Cardiac muscle cell (in vitro differentiated cells and primary cell): ENCODE measurements at places on chromosomes 4 and X. TPM values are rescaled to one million over a fixed set of nuclear protein-coding genes. Genes with fewer than 3 reads are reported as not detected.
A peak's percentile ranks its signal among the peaks of the same experiment; 100 is the strongest.

DNA sequence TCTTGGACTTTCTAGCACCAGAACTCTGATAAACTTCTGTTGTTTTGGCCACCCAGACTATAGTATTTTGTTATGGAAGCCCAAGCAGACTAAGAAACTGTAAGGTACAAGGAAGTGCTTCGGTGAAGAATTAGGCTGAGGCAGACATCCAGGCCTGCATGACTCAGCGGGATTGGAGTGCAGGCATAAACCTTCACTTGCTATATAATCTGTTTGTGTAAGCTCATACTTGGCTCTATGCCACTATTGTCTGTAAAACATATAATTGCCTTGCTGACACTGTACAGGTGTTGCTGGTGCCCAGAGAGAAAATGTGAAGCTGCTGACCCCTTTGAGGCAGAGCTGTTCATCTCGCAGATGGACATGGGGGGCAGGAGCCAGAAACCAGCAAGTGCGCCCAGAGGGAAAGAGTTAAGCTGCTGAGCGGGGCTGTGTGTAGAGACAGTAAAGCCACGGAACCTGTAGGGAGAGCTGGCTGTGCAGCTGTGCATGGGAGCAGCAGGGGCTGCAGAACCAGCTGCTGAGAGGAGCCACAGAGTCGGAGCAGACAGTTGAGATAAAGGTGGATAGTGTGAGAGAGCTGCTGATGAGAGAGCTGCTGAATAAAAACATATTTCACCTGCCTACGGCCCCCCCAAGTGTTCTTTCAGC lies 96.2 kb downstream of the RBM46 start:
- peak; percentile 46 for DNase-seq

GRCh38 chr4:125847518-125847917 lies 532.8 kb downstream of the FAT4 start:
- no peak for DNase-seq

GRCh38 chr4:1305261-1305711 lies 15.6 kb downstream of the MAEA start:
- no peak for DNase-seq

DNA sequence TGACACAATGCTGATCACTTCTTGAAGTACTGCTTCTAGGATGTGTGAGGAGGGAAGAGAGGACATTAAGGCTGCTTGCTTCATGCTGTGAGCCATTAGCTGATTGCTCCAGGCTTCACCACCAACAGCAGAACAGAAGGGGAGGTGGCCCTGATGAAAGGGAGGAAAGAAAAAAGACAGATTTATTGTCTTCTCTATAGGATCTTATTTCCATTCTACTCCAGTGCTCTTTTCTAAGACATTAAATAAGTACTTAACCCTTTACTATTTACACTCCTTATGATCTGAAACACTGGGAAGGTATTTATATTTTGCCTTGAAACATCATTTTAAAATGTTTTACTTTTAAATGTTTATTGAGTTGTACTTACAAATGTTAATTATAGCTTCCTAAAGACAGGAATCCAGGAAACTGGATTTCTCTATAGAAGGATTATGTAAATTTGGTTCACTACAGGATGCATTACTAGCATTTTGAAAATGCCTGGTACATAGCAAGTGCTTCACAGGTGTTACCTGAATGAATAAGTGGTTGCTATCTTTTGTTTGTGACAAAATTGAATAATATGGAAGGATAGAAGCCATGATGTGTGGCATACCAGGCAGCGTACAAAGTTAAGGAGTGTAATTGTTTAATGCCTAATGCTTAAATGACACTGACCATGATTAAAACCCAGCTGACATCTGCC lies 680.9 kb upstream of the ATOH1 start:
- no peak for DNase-seq

DNA sequence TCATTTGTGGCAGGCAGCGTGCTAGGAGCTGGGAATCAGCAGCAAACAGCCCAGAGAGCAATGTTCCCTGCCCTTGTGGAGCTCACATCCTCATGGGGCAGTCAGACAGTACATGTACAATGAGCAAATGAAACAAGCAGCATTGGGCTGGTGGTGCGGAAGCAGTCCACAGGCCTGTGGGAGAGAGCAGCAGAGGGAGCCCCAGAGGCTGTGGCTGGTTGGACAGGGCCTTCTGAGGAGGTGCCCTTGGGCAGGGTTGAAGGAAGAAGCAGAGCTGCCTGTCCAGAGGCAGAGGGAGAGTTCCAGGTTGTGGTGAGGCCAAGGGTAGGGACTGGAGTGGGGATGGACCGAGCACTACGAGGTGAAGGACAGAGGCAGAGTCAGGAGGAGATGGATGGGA lies 22.5 kb downstream of the MMGT1 start:
- DNase-seq, result no peak

DNA sequence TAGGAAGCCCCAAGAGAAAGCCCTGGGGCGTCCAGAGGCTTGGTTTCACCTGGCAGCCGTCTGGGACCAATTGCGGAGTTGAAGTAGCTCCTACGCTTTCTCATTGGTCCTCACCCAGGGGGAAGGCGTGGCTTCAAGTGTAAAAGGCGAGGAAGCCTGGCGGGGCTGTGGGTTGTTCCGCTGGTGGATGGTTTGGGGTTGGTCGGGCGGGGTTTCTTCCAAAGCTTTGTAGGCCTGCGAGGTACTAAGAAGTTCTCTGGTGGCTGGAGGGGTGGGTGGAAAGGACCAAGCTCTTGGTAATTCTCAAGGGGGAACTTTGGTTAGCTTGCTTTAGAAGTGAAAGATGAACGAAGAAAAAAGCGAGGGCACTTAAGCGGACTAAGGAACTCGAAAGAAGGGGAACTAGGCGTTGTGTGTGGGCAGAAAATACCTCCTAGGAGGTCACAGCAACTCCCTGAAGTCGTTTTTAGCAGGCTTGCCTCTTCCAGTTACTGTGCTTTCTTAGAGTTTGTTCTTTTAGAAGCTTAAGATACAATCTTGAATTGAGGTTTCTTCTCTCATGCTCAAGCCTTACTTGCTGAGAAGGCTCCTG lies 36.6 kb downstream of the CCNG2 start:
- no peak for DNase-seq

DNA sequence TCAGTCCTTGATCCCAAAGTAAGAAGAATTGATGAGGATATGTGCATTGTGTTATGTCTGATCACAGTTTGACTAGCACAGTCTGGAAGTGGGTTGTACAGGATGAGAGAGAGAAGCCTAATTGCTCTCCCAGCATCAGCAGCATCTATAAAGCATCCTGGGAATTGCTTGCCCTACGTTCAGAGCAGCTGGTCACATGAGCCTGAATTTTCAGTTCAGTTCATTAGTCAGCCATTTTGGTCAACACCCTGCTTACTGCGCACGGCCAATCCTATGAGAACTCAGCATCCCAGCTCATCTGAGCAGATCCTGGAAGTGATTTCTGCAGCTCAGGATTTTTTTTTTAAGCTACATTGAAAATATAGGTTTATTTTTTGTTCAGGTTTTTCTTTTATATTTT lies at the start of gene RUFY3:
Gene RUFY3 (plus strand): TSS at position 218 of the 400 bp plus-strand sequence. CDS start 610 bp downstream, outside the sequence.
- no peak for DNase-seq

DNA sequence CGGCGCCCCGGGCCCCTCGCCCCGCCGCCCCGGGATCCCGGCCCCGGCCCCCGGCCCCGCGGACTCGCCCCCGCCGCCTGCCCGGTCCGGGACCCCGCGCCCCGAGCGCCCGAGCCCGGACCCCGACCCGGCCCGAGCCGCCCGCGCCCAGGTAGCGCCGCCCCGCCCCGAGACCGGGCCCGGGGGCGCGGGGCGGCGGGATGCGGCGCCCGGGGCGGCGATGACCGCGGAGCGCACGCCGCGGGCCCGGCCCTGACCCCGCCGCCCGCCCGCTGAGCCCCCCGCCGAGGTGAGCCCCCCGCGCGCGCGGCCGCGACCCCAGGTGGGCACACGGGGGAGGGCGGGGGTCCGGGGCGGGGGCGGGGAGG lies 224 bp downstream of the FGFRL1 start:
- DNase-seq, result no peak

DNA sequence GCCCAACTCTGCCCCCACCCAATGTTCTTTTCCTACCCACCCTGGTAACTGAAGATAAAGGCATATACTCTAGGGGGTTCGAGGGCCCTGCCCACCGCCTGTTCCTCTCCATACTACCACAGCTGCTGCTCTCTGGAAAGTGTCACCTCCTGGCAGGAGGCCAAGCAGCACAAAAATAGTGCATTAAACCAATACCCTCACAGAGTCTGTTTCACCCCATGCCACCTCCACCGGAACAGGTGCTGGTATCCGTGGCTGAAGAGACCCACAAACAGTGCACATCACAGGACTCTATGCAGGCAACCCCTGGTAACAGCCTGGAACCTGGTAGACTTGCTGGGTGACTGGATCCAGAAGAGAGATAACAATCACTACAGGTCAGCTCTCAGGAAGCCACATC lies 85.1 kb upstream of the CTSO start:
- DNase-seq, result no peak

DNA sequence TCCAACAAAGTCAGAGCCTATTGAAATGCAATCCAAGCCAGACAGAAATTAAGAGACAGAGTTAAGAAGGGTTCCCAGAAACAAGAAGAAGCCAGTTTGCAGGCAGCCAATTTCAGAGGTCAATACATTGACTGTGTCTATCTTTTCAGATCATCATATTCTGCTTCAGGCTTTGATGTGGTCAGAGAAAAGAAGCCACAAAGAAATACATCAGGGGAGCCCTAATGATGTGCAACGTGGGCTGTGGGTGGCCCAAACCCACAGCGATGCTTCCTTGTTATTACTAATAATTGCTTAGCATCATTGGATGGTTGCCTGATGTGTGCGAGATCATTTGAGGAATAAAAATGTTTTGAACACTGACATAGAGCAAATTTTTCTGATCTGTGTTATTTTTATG lies 99.0 kb upstream of the DUSP21 start:
- DNase-seq, result no peak

DNA sequence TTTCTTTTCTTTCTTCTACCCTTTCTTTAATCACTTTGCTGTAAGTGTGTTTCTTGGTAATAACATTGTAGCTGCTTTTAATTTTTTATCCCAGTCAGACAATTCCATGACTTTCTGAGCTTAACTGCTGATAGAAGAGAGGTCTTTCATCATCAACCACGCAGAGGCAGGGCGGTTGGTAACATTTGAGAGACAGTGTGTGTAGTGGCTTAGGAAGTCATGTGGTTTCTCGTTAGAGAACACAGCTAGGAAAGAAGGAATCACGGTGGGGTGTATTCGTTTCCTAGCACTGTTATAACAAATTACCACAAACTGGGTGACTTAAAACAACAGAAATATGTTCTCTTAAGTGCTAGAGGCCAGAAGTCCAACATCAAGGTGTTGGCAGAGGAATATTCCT lies 11.5 kb downstream of the PRPS2 start:
- no peak for DNase-seq

DNA sequence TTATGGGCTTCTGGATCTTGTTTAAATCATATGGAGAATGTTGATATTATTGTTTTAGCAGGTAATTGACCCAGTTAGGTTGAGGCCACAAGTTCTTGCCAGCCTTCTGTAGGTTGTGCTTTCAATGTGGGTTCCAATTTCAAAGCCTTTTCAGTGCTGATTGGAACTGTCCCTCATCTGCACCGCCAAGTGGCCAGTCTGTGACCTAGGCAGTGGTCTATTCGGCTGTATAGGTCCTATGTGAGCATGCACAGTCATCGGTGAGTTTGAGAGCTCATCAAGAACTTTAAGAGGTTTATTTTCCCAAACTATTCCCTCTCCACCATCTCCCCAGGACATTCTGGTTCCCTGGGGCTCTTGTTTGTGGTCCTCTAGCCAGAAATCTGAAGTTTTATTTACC lies 35.7 kb downstream of the DDX53 start:
- no peak for DNase-seq

- no peak for DNase-seq
Measured at GRCh38 chr4:98653890-98654867, 4.2 kb downstream of the TSPAN5 start.

- DNase-seq, result peak; percentile 74
Measured at GRCh38 chrX:24668111-24668510, 21.0 kb upstream of the PCYT1B start.

DNA sequence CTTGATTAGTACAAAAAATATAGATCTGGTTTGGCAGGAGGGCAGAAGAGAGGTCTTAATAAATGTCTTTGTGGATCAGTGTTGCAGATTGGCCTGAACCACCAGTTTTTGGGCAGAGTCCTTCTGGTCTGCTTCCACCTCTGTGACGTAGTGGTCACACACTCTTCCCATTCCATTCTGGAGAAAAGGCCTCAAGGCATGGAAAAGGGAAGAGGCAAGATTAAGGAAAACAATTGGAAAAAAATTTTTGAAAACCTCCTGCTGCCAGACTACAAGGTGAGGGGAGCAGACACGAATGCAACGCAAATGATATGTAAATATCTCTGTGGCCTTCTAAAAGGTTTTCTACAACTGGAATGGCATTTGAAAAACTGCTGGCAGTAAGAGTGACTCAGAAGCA lies 24.3 kb upstream of the FAM47C start:
- no peak for DNase-seq

DNA sequence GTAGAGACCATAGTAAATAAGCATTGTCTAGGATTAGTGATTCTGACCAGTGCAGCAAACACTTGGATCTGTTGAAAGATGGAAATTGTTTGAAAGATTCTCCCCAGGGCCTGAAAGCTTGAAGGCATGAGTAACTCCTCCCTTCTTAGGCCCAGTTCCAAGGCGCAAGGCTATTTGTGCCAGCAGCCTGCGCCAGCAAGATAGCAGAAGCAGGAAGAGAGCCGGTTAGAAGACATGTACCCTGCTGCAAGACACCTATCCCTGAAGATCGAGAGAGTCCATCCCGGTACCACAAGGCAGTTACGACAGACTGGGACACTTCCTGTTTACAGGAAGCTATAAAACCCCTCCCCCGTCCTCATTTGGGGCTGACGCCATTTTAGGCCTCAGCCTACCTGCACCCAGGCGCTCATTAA lies 72.4 kb upstream of the JADE1 start:
- DNase-seq, result no peak

GRCh38 chrX:46268412-46268811 lies 276.8 kb downstream of the ZNF674 start:
- DNase-seq, result peak; percentile 25

GRCh38 chrX:46601283-46601682 lies 27.7 kb downstream of the CHST7 start:
- no peak for DNase-seq

The HTN1 gene
- total RNA-seq, result not detected in 2 replicates

The KIAA1210 gene
- not detected in 2 replicates for total RNA-seq

The SMR3B gene
- not detected in 2 replicates for total RNA-seq

The LRIT3 gene
- 0.11 and 0.15 TPM in 2 replicates for total RNA-seq

The GAR1 gene
- total RNA-seq, result 11.9 and 13.4 TPM in 2 replicates

The SMIM9 gene
- total RNA-seq, result not detected in 2 replicates

The ENPP6 gene
- not detected in 2 replicates for total RNA-seq

The RTL3 gene
- total RNA-seq, result not detected in 2 replicates

The CYTL1 gene
- total RNA-seq, result 0.57 and 2.0 TPM in 2 replicates

The XPNPEP2 gene
- total RNA-seq, result 0.18 TPM in 1 of 2 replicates, not detected in the other

The DCUN1D4 gene
- 18.0 and 25.5 TPM in 2 replicates for total RNA-seq

The CDKL5 gene
- 3.8 and 12.9 TPM in 2 replicates for total RNA-seq

The STARD8 gene
- total RNA-seq, result 1.9 TPM in 2 replicates

The DMP1 gene
- not detected in 2 replicates for total RNA-seq

The VEGFD gene
- total RNA-seq, result 0.53 and 1.2 TPM in 2 replicates

The C4orf17 gene
- not detected in 2 replicates for total RNA-seq

The CLDN34 gene
- 0.14 TPM in 1 of 2 replicates, not detected in the other for total RNA-seq

The BBS12 gene
- 3.2 and 4.9 TPM in 2 replicates for total RNA-seq

The GIMD1 gene
- total RNA-seq, result not detected in 2 replicates

The FLNA gene
- total RNA-seq, result 405 and 447 TPM in 2 replicates
